ENCODE measurements at places on chromosomes 3 and 15.

DNA sequence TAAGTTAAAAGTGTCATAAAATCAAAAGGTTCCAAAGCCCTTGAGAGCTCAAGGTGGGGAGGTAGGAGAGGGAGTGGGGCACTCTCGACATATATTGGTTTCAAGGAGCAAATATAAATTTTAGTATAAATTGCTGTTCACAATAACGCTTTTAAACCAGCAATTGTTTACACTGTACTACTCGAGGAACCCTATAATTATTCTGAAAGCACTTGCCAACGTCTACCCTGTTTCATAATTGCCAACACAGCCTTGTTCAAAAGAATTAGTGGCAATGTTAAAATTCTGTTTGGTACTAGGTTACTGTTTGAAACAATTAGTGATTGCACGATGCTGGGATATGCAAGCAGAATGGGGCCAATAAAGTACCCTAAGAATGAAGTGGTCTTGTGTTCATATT is 76.3 kb upstream of the ICE2 start:
- DNase-seq = no peak

- DNase-seq = no peak
Measured at GRCh38 chr3:41236228-41236627, 36.9 kb downstream of the CTNNB1 start.

- DNase-seq = no peak
Measured at GRCh38 chr3:110478377-110479054, 593.1 kb upstream of the NECTIN3 start.

- DNase-seq = no peak
Measured at GRCh38 chr15:99911816-99912215, 178.6 kb upstream of the LYSMD4 start.

DNA sequence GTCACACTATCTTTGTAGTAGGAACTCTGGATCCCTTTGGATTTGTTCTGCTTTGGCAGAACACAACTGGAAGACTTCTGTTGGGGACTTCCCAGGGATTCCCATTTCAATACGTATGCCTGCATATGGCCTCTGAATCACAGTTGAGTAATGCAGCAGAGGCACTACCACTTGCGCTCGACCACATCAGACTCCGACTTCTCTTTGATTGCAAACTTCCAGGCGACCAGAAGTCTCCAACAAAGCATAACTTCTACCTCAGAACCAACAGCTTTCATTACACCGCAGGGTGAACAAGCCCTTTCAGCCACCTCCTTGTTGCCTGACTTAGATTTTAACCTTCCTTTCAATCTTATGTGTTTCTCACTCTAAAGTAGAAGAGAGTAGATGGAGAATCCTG is 924.4 kb downstream of the IGSF11 start:
- DNase-seq = no peak

All from large intestine (tissue), 12 donors.